ENCODE measurements at places on chromosomes 1 and 21.

DNA sequence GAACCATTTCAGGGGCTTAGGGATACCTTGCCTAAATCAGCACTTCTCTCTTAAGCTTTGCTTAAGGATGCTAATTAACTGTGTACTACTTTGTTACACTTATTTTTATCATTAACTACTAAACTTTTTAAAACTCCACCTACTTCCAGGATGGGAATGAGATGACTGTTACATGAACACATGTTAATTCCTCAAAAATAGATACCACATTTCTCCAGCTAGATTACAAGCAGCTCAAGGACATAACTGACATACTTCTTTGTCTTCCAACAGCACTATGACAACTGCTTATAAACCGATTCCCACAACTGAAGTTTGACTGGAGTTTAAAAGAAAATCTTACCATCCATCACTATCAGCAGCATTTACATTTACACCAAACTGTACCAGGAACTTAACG is 53.7 kb downstream of the TP53BP2 start:
- DNase-seq, result no peak

DNA sequence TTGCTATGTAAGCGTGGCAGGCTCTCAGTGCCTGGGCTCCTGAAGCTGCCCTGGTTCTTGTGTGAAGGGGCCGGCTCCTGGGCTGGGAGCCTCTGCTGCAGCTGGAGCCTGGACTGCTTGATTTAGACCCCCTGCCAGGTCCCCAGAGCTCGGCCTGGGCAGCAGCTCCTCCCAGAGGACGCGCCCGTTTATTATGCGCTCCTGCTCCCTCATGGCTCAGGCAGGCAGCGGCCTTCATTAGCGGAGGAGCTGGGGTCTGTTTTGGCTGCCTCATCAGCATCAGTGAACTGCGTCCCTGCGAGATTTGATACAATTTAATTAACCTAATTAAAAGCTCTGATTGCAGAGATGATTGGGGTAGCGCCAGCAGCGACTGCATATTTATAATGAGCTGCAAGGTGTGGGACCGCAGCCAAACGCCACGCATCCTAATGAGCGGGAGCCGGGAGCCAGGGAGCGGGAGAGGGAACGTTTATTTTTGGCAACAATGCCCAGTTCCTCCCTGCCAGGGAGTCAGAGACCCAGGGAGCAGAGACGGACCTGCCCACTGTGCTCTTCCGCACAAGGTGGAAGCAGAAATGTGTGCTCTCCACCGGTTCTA is 16.6 kb downstream of the UTP11 start:
- DNase-seq, result no peak

DNA sequence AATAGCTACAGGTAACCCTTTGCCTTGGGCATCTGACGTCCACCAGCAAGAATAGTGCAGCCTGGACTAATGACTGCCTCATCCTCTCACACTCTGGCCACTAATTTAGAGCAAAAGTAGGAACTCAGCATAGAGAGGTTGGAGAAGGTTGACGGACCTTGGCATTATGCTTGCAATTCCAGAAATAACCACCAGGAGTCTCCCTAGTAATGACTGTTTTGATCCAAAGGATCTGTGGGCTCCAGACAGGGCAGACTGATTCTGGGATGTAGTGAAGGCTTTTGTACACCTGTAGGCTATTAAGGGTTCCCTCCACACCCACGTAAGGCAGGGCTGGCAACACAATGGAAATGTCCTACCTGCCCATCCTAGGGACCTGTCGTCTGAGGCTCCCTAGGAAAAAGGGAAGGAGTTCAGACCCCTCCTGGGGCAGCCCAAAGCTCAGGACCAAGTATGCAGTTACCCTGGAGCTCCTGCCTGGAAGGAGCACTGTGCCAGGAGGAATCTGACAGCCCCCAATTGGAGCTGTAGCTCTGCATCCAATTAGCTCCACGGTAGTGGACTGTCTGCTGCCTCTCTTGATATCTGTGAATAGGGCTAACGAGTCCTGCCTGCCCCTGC is 91.0 kb upstream of the TMEM51 start:
- no peak for DNase-seq

DNA sequence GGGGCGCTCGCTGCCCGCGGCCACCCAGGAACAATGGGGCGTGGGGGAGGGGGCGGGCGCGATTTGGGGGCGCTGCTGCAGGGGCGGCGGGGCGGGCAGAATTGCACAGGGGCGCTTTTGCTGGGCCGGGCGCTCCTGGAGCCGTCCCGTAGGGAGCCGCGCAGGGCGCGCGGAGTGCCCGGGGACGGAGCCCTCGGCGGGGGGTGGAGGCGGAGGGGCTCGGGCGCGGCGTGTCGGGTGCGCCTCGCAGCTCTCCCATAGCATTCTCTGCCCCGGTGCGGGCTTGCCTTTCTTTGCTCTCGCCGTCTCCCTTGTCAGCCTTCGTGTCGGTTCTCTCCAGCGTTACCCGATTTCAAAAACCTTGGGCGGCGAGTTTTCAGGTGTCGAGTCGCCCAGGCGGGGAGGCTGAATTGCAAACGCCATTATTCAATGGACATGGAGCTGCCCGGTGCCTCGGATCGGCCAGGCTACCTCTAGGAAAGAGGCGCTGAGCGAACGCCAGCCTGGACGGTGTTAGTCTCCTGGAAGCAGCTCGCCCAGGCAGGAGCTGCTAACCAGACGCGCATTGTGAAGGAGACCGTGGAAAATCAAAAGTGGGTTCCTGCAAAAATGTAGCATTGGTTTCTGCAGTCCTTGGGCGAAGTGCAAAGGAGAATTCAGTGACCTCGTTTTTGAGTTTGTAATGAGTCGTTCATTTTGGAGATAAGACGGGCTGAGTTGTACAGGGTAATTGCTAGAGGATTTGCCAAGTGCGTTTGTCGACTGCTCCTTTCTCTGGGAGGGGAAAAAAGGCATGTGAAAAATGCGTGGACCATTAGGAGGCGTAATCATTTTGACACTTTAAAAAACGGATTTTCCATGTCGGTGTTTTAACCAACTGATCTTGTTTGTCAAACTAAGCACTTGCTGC is 626 bp downstream of the CXADR start:
- peak; percentile 25 for DNase-seq

DNA sequence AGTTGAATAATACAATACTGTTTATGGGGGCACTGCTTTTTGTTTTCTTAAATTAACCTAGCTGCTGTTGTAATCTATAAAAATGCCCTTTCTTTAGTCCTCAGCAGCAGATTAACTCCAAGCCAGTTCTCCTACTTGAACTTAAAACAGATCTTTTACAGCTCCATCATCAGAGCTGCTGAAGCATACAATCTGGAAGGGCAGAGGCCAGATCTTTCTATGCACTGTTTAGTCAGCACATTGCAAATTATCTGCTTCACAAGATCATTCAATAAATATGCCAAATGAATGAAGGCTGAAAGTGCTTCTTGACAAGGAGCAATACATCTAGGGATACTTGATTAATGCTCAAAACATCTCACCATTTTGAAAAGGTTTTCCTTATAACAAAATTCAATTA is 115.8 kb downstream of the PLPPR5 start:
- DNase-seq, result no peak

DNA sequence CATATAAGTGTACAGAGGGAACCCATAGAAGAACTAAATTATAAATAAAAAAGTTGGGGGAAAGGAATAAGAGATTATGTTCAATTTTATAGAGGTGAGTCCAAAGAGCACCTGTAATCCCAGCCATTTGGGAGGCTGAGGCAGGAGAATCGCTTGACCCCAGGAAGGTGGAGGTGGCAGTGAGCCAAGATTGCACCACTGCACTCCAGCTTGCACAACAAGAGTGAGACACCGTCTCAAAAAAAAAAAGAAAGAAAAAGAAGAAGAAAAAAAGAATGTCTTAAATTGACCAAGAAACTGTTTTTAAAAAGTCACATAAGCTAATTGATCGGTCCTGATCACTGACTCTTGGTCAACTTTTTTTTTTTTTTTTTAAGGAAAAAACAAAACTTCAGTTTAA is 19.1 kb upstream of the ATF3 start:
- DNase-seq, result no peak

All from GM12892 (cell line).